Activated CD4-positive, alpha-beta T cell treated with anti-CD3 and anti-CD28 coated beads for 4 hours (primary cell): ENCODE measurements at places on chromosomes 2 and 18.

DNA sequence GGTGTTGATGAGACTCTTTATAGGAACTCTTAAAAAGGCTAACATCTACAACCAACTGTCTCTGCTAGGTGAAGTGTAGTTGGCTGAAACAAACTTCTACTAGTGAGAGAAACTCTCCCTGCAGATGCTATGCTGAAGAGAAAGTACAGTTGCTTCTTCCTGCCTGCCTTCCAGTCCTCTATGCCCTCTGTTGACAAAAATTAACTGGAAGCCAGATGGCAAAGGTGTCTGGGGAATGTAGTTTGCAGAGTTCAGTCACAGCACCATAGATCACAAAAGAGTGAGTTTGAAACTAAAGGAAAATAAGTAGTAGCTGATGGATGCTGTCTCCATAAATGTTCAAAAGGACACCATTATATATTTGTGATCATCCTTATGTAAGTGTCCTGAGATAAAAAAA, 958.8 kb upstream of the NRXN1 start:
- DNase-seq, result no peak

DNA sequence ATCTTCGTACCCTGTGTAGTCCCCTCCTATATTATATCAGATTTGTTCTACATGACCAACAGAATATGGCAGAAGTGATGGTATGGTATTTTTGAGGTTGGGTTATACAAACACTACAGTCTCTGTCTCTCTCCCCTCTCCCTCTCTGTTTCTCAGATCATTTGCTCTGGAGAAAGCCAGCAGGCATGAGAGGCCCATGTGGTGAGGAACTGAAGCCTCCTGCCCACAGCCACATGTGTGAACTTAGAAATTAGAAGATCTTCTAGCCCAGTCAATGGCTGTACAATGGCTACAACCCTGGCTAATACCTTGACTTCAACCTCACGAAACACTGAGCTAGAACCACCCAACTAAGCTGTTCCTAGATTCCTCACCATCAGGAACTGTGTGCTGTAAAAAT, 250.6 kb downstream of the SMAD2 start:
- DNase-seq, result no peak

GRCh38 chr2:148887350-148888002, 12.4 kb downstream of the KIF5C start:
- DNase-seq, result no peak

GRCh38 chr18:58534535-58535301, 94.2 kb downstream of the ALPK2 start:
- DNase-seq, result no peak

DNA sequence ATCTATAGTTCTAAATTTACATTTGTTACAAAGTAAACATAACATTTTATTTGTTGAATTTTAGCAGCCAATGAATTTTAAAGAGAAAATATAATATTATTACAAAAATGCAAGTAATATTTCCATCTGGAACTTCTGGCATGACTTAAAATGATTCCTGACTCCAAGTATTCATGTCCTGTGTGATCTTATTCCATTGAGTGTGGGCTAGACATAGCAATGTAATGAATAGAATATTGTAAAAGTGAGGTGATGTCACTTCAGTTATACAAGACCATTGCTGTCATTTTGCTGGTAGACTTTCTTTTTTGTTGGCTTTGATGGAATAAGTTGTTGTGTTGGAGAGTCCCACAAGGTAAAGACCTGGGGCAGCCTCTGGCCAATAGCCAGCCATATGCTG, 912.2 kb upstream of the PIK3C3 start:
- no peak for DNase-seq

DNA sequence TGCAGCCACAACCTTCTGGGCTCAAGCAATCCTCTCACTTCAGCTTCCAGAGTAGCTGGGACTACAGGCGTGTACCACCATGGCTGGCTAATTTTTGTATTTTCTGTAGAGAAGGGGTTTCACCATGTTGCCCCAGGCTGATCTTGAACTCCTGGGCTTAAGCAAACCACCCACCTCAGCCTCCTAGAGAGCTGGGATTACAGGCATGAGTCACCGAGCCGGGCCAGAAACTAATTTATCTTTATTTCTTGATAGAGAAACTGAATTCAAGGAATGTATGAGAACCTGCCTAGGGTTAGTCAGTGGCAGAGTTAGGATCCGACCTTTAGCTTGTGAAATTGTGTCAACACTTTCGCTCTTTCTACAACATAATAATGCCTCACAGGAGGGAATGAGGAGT, 19.3 kb upstream of the ITGAV start:
- DNase-seq, result no peak

DNA sequence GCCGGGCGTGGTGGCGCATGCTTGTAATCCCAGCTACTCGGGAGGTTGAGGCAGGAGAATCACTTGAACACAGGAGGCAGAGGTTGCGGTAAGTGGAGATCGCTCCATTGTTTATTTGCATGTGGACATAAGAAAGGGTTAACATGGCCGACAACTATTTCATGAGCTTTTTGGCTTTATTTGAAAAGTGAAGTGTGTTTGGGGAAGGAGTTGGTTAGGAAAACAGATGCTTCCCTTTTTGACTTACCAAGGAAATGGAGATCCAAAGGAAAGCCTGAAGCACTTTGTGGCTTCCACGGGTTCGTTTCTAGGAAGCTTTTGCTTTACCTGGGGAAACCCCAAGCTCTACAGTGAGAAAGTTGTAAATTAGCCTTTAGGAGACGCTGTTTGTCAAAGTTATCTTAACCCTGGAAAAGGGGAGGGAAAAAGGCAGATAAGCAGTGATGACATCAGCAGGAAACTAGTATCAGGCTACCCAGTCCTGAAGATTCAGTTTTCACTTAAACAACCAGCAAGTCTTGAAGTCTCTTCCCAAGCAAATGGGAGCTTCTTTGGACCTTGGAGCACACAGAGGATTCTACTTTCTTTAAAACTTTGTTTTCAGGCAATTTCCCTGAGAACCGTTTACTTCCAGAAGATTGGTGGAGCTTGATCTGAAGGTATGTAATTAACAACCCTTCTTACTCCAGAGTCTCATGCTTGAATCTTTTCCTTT, at the start of gene CASP10:
Gene CASP10 (plus strand): TSS at position 492 of the 715 bp plus-strand sequence. CDS start 2,637 bp downstream, outside the sequence.
- peak; percentile 31 for DNase-seq

GRCh38 chr2:25445464-25445863, 103.7 kb upstream of the DNMT3A start:
- DNase-seq, result no peak

DNA sequence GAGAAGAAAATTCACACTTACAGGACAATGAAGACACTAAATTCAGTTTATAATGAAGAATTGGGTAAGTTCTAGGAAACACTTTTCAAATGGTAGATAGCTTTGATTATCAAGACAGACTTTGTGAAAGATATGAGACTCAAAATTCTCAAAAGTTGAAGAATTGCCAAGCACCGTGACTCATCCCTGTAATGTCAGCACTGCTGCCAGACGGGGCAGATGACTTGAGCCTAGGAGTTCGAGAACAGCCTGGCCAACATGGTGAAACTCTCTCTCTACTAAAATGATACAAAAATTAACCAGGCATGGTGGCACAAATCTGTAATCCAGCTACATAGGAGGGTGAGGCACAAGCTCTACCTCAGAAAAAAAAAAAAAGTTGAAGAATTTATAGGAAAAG, 1820.1 kb upstream of the LRRTM1 start:
- no peak for DNase-seq

DNA sequence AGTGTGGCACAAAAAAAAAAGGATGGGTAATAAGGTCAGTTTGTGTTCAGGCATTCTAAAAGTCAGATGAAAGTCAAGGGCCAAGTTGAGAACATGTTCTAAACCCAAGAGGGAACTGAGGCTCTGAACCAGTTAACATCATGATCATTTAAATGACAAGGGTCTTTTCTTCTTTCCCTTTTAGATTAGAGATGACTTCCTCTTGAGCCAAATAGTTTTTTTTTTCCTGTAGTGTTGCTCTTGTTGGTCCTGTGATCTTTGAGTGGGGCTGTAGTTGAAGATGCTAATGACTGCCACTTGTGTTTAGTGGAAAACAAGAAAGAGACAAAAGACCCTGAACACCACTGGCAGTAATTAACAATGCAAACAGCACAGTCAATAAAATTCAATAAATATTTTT, 482.7 kb upstream of the SYT4 start:
- DNase-seq, result no peak

DNA sequence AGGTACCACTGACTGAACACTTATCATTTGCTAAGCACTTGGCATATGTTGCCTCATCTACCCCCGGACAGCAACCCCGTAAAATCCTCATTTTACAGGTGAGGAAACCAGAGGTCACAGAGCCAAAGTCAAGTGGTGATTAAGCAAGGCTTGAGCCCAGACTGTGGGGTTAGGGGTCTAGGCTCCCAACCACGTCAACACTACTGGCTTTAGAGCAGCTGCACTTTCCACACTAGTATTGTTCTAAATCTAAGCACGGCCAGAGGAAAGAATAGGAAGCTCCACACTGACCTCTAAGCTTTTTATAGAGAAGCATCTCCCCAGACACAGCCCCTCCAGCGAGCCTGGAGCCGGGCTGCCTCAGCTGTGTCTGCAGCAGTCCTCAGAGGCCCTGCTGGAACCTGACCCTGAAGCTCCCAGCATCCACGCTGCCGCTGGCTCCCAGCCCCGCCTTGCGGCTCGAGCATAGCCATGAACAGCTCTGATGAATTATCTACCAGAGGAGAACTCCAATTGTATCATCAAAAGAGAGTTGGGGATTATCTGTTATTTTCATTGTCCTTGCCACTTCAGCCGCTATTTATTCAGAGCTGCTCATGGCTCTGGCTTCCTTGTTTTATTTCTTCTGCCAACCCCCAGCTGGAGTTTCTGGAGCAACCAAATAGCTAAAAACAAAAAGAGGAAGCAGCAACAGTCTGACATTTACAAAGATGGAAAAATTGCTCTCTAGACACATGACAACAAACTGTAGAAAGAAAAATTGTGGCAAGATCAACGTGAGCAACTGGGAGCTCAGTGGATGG, 62.2 kb upstream of the RTN4 start:
- DNase-seq, result no peak

GRCh38 chr2:72892506-72893173, 5.4 kb downstream of the SPR start:
- peak; percentile 42 for DNase-seq

DNA sequence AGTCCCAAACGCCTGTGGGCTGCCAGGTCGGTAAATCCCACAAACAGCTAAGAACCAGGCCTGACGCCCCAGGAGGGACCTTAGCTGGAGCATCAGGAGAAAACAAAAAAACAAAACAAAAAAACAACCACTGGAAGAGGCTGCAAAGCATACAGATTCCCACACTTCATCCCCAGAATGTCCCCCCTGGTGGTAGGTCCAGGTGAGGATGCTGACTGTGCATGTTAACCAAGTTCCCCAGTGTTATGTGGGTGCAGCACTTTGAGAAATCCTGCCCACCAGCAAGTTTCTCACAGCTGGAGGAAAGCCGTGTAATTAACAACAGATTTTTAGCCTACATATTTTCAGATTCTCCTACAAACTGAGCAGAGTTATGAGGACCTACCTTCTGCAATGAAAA, 15.1 kb downstream of the ST3GAL5 start:
- no peak for DNase-seq

GRCh38 chr2:60498127-60498815, 55.2 kb downstream of the BCL11A start:
- no peak for DNase-seq

DNA sequence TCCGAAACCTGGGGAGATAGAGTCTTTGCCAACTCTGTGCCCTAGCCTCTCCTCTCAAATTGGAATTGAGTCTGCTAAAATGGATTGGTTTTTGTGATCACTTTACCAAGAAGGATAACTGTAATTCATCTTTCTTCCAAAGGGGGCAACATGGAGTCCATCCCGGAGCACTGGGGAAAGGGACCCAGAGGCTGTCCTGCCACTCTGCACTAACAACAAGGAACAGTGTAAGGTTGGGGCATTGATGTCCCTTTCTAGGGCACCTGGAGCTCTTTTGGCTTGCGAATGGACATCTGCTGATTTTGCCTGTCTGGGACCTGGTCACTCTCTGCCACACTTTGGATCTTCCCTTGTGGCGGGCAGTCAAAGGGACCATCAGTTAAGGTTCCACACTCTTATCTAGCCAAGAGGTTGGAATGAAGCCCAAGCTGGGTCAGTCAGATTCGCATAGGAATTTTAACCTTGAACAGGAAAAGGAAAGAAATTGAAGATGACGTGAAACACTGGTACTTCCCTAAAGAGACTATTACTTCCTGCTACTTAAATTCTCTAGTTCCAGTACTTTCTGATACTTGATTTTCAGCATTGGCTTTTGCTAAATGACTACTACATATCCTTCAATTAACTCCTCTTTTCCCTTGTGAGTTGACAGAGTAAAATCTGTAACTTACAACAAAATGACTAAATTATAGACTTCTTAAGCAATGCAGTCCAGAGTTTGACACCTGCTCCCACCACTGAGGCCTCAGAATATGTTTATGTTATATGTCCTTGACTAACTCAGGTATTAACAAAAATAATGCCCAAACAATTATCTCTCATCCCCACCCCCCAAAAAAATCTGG, 64.7 kb upstream of the KLF7 start:
- no peak for DNase-seq

DNA sequence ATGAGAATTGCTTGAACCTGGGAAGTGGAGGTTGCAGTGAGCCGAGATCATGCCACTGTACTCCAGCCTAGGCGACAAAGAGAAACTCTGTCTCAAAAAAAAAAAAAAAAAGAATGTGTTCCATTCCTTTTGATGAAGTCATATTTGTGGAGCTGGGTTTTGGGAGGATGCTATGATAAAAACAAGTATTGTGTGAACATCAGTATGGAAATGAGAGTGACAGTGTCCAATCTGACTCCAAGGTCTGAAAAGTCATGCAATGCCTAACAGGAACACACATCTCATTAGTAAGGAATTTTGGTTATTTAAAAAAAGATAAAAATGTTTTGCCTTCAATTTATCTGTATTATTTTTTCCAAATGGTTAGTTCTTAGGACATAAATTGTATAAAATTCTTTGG, 11.8 kb downstream of the GCFC2 start:
- no peak for DNase-seq

DNA sequence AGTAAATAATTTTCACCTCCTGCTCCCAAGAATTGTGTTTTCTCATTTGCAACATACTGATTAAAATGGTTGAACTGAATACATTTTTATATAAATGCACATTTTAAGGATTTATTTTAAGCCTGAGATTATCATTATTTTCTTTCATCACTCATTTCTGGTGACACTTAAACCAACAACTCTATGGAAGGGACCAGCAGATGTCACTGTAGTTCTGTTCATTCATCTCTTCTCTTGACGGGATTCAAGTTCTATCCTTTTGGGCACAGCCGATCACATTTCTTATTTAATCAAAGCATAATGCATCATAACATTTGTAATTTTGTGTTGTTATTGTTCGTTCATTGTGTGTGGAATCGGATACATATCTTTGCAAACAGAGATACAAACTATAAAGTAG, 417.9 kb downstream of the HRH4 start:
- DNase-seq, result no peak

GRCh38 chr18:41887100-41887499, 67.9 kb upstream of the PIK3C3 start:
- no peak for DNase-seq

GRCh38 chr2:171407030-171407675, 26.6 kb downstream of the METTL8 start:
- DNase-seq, result no peak

DNA sequence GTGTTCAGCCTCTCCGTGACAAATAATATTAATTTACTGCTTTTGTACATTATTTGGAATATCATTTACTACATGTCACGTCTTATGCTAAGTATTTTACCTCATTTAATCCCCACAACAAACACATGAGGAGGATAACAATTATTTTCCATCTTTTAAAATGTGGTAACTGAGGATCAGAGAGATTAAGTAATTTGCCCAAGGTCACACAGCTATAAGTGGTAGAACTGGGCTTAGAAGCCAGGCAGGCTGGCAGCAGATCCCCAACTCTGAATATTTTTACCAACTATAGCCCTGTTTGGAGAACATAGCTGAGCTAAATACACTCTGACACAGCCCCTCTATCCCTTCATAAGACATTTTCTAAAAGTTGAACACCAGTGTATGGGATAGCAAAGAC, 24.1 kb downstream of the AP1S3 start:
- DNase-seq, result no peak
